ENCODE measurements at places on chromosomes 3 and 15. TPM values are rescaled to one million over a fixed set of nuclear protein-coding genes. Genes with fewer than 3 reads are reported as not detected.

Gene SV2B
- not detected for polyA plus RNA-seq

Gene ANKRD34C
- not detected for polyA plus RNA-seq

Gene NME9
- polyA plus RNA-seq, result not detected

Gene IQCH
- polyA plus RNA-seq, result 0.95 TPM

Gene CLDN11
- polyA plus RNA-seq, result 445 TPM

Gene RRP9
- 10.8 TPM for polyA plus RNA-seq

Gene KLF15
- 0.53 TPM for polyA plus RNA-seq

Gene IGF2BP2
- polyA plus RNA-seq, result 25.2 TPM

Gene FOXB1
- not detected for polyA plus RNA-seq

Gene EIF4E3
- polyA plus RNA-seq, result 2.5 TPM

Gene CCR5
- polyA plus RNA-seq, result not detected

All from AG04450 (cell line).